ENCODE measurements at places on chromosomes 11 and 22.
A peak's percentile ranks its signal among the peaks of the same experiment; 100 is the strongest.

DNA sequence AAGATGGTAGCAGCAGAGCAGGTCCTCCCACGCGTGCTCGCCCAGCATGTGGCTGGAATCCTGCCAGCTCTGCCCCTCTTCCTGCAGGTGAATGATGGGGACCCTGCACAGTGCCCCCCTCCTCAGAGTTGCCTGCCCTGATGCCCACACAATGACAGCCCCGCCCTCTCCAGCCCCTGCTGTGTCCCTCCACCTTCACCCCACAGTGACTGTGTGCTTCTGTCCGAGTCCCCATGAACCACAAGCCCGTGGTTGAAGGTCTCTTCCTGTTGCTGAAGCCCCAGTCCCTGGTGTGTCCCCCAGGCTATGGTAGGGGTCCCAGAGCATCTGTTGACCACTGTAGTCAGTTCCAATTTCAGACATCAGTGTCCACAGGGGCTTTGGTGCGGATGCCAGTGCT, 71.0 kb downstream of the BRD1 start:
- no peak for ATAC-seq

- no peak for ATAC-seq
These were observed 13.9 kb upstream of the NAV2 start for GRCh38 chr11:19698493-19699292.

GRCh38 chr22:31253949-31254348, 38.3 kb downstream of the PIK3IP1 start:
- ATAC-seq = peak; percentile 90

- no peak for ATAC-seq
These were observed 27.2 kb downstream of the EIF3M start for GRCh38 chr11:32610797-32611352.

- no peak for ATAC-seq
These were observed 13.2 kb upstream of the SHANK2 start for GRCh38 chr11:71265559-71266092.

- no peak for ATAC-seq
These were observed 70.7 kb upstream of the CCDC179 start for GRCh38 chr11:22930816-22931594.

DNA sequence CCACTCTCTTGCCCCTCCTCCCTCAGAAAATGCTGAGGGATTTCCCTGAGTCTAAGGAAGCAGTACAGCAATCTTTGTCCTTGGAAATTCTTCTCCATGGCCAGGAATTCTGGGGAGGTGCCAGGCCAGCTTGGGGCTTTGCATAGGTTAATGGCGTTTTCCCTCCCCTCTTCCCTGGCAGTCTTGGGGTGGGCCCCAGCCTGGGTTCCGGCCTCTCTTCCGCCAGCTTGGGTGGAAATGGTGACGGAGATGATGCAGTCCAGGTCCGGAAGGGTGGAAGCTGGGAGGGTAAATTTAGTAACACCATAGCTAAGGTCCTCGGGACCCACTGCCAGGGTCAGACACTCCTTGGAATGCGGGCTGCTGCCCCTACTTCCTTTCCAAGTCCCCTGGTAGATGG, 5.0 kb downstream of the PHLDB1 start:
- ATAC-seq = no peak

GRCh38 chr11:110168033-110168803, 75.0 kb downstream of the ZC3H12C start:
- no peak for ATAC-seq

DNA sequence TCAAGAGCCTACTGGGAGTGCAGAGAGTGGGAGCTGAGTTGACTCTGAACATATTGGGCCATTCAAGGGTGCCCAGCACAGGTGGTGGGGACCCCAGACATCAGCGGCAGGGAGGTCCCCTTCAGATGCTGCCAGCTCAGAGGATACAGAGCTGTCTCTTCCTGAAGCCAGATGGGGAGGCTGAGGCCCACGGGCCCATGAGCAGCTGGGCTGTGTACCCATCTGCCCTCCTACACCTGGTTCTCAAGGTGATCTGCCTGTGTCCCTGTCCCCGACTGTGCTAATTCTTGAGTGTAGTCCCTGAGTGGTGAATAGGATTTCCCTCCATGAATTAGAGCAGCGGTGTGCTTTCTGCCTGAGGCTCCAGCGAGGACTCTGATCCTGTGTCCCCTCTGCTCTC, 76.3 kb downstream of the MICAL2 start:
- no peak for ATAC-seq

- no peak for ATAC-seq
These were observed 1.1 kb downstream of the FXYD2 start for GRCh38 chr11:117823294-117823945.

GRCh38 chr11:70656252-70656651, 257.9 kb downstream of the CTTN start:
- peak; percentile 78 for ATAC-seq

GRCh38 chr22:37843741-37844089, 419 bp downstream of the ANKRD54 start:
- ATAC-seq = peak; percentile 55

GRCh38 chr22:33569559-33569958, 350.7 kb downstream of the LARGE1 start:
- ATAC-seq = no peak

Data from motor neuron (in vitro differentiated cells).